Activated CD4-positive, alpha-beta memory T cell treated with anti-CD3 and anti-CD28 coated beads for 36 hours (primary cell): ENCODE measurements at places on chromosomes 5 and 9. TPM values are rescaled to one million over a fixed set of nuclear protein-coding genes. Genes with fewer than 3 reads are reported as not detected.
A peak's percentile ranks its signal among the peaks of the same experiment; 100 is the strongest.

DNA sequence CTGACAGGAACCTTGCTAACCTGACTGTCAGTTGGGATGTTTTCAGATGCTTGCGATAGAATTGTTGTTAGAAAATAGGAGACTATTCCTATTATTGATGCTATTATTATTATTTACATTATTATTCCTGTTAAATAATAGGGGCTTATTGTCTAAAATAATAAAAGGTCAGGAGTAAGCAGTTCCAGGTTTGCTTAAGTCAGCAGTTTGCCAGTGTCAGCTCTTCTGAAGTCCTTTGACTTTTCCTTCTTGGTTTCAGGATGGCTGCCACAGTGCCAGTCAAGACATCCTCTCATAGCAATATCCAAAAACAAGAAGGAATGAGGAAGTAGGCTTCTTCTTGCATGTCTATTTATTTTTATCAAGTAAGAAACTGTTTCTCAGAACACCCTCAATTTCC is 141.7 kb upstream of the MARCHF11 start:
- no peak for DNase-seq

- peak; percentile 60 for DNase-seq
Measured at GRCh38 chr5:151772029-151772845, 483 bp downstream of the G3BP1 start.

- peak; percentile 27 for DNase-seq
Measured at GRCh38 chr5:6715758-6716628, 2.8 kb downstream of the TENT4A start.

DNA sequence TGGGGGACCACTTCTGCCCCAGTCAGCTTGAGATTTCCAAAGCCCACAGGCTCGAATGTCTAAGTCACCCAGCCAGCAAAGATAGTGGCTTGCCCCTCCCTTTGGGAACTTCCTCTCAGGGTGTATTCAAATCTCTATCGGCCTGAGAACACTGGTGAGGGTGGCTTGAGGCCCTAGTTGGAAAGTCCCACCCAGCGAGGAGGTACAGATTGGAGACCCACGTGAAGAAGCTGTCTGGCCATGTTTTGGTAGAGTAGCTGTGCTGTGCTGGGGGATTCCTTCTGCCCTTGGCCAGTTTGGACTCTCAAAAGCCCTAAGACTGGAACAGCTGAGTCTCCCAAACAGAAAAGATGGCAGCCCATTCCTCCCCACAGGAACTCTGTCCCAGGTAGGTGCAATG is 172.7 kb upstream of the RIOK2 start:
- DNase-seq = no peak

The SPOUT1 gene
- total RNA-seq = 89.2 TPM

The NRARP gene
- total RNA-seq = 0.82 TPM
